Right renal cortex interstitium (tissue), 3 donors: ENCODE measurements at places on chromosomes 3 and 15.

- no peak for DNase-seq
Measured at GRCh38 chr3:134079761-134080160, 50.0 kb upstream of the SLCO2A1 start.

DNA sequence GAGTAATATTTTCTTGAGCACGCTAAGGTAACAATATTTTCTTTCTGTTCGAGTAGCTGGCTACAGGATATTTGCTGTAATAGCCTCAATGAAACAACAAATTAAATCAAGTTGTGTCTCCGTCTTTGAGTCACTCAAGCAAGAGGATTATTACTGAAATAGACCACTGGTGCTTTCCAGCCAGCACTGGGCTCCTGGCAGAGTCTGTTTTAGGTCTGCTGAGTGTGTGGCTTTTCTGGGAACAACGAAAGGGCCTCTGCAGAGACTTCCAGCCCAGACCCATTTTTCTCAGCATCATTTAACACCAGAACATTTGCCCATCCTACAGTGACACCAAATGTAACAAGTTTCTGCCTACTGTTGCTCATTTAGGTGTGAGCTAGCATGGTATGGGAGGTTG is 652.9 kb downstream of the MAGI1 start:
- no peak for DNase-seq

DNA sequence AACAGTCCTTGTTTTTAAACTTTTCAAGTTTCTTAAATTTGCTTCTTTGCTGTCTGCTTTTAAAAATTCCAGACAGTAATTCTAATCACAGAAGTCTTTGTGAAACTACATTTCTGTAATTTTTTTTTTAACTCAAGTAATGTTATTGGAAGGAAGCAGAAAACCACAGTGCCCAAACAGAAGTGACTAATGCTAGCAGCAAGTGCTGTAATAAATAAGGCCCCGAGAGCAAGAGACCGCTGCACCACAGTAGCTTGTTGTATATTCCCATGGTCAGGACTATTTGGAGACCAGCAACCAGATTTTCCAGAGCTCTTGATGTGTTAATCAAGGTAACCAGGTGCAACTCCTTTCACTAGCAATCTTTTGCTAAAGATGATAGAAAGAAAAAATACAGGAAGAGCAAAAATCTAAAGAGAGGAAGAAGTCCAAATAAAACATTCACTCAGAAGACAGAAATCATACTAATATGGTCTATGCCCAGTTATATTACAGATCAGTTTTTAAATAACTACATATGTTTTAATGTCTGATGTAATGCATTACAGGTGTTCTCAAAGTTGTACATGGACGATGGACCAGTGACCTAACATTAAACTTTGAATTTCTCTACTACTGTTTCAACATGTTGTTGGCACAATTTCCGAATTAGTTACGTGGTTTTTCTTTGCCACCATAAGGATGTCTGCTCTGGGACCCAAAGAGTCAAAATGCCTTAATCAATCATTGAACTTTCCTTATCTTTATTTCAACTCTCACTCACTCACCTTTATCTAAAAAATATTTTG is 36.4 kb downstream of the WWTR1 start:
- no peak for DNase-seq

DNA sequence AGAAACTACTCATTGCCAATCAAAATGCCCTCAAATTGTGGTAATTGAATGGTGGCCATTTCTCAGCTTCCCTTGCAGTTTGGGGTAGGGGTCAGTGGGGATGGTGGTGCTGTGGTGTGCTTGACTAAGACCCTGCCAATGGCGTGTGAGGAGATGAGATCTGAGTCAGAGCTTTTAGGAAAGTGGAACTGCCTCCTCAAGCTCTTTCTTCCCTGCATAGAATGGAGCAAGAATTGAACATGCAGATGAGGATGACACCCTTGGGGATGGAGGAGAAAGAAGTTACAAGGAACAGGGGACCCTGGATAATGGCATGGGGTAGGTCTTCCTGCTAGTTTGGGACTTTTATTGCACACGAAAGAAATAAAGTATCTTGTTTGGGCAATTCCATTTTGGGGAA is 188.0 kb downstream of the PEX5L start:
- DNase-seq = no peak

DNA sequence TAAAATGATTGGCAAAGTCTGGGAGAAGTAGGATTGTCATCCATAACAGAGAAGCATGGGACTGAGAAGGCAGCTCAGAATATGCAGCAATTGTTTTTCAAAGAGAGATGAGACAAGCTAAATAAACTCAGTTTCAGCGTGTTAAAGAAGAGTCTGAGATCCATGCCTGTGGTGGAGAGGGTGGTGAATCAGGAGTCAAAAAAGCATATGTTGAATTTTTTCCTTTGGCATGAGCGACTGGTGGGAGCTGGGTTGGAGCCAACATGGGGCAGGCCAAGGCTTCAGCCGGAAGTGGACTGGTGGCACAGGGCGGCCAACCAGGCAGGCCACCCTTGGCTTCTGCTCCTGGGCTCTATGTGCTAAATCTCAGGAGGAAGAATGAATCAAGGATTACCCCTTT is 102.0 kb downstream of the SST start:
- DNase-seq = no peak

DNA sequence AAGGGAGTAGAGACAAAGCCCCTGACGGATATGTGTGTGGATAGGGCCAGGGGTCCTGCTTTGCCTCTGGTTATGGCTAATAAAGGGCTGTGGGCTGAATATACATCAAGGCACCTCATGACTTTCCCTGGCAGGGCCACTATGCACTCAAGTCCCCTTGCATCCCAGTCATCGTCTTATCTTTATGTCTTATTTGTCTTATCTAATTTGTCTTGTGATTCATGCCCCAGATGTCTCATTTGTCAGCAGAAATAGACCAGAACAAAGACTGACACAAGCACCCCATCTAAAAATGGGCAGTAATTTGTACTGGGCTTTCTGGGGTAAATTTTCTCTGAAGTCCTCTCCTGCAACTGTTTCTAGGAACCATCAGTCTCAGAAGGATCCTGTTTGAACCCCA is 68.6 kb downstream of the ITGA11 start:
- no peak for DNase-seq

DNA sequence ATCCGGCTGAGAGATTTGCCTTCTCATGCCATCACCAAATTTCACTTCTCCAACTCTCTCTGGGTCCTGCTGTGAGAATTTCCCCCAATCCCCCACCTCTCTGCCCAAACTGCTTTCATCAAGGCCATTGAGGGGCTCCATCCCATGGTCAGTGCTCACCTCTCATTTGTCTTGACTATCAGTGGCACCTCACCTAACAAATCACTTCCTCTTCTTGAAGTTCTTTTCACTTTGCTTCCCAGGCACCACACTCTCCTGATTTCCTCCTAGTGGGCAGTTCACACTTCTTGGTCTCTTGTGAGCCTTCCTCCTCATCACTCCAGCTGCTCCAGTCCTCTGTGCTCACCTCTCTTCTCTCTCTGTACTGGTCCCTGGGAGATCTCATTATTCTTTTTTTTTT is 169.6 kb downstream of the OPA1 start:
- no peak for DNase-seq

- DNase-seq = no peak
Measured at GRCh38 chr3:12509466-12509865, 25.2 kb downstream of the TSEN2 start.

- DNase-seq = no peak
Measured at GRCh38 chr15:75367406-75367912, 948 bp downstream of the MAN2C1 start.

- no peak for DNase-seq
Measured at GRCh38 chr15:51727141-51727897, 10.1 kb downstream of the LYSMD2 start.

GRCh38 chr3:40581166-40581565 is 56.4 kb downstream of the ZNF621 start:
- DNase-seq = no peak

DNA sequence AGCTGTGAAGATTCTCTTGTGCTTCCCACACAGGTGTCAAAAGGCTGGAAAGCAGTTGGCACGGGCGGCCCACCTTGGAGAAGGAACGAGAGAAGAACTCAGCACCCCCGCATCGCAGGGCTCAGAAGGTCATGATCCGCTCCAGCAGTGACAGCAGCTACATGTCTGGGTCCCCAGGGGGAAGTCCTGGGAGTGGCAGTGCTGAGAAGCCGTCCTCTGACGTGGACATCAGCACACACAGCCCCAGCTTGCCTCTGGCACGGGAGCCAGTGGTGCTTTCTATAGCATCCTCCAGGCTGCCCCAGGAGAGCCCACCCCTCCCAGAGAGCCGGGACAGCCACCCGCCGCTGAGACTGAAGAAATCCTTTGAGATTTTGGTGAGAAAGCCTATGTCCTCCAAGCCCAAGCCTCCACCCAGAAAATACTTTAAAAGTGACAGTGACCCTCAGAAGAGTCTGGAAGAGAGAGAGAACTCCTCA is 31.4 kb downstream of the STARD5 start:
- DNase-seq = no peak

DNA sequence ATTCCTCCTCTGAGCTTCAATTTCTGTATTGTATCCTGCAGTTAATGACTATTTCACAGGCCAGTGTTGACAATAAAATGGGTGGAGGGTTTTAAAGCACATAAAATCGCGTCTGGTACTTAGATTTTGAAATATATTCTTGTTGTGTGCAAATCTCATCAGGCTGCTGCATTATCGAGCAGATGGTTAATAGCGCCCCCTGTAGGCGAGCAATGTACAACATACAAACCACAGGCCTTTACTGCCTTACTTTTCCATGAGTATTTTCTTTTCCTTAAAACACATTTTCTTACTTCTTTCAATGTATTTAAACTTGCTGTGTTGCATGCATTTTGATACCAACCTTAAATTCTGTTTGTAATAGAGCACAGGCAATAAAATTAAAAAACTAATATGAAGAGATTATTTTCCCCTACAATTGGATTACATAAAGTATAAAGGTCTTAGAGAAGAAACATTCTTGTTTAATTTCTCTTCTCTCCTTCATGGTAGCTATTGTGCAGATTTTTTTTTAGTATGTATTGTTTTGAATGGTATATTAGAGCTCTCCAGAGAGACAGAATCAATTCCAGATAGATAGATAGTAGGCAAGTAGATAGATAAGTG is 608.4 kb downstream of the CADM2 start:
- no peak for DNase-seq

- DNase-seq = no peak
Measured at GRCh38 chr3:37922721-37923568, 61.3 kb downstream of the CTDSPL start.

GRCh38 chr15:99749386-99749785 is 16.1 kb upstream of the LYSMD4 start:
- DNase-seq = no peak

- no peak for DNase-seq
Measured at GRCh38 chr15:93932164-93932776, 299.1 kb upstream of the MCTP2 start.

DNA sequence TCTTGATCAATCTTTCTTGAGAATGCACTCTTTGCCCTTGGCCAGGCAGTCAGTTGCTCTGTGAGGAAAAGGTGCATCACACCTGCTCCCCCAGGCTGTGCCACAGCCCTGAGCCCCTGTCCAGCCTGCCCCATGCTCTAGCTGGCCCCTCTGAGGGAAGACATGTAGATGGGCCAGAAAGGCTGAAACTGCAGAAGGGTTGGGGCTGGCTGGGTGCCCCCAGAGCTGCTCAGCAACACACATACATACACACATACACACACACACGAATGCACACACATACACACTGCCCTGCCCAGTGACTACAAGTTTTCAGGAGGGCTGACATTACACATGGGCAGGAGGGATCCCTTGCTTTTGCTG is 16.4 kb downstream of the TBC1D21 start:
- DNase-seq = no peak

DNA sequence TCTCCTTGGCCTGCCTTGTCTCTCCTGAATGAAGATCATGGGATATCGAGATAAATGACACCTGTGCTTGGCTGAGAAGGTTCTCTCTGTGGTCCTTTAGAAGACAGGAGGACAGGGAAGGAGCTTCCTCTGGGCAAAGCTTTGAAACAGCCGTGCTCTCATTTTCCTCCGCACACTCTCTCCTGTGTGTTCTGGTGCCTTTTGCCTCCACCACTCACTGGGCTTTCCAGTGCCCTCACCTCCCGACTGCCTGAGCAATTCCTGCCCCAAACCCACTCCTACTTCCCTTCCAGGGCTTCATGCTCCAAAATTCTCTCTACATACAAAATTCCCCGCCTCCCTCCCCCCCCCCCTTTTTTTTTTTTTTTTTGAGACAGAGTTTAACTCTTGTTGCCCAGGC is 32.3 kb downstream of the UPK1B start:
- DNase-seq = no peak

- peak; percentile 63 for DNase-seq
Measured at GRCh38 chr3:183766745-183767606, 58.4 kb downstream of the MAP6D1 start.

DNA sequence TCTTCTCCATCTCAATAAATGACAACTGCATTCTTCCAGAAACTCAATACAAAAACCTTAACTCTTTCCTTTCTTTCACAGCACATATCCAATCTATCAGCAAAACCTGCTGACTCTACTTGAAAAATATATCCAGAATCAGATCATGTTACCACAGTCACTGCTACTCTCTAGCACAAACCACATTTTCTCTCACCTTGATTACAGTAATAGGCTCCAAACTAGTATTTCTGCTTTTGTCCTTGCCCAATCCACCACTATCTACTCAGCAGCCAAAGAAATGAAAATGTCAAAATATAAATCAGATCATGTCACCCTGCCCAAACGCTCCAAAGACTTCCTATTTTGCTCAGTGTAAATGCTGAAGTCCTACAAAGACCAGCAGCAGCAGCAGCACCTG is 15.2 kb downstream of the TMCC1 start:
- no peak for DNase-seq

DNA sequence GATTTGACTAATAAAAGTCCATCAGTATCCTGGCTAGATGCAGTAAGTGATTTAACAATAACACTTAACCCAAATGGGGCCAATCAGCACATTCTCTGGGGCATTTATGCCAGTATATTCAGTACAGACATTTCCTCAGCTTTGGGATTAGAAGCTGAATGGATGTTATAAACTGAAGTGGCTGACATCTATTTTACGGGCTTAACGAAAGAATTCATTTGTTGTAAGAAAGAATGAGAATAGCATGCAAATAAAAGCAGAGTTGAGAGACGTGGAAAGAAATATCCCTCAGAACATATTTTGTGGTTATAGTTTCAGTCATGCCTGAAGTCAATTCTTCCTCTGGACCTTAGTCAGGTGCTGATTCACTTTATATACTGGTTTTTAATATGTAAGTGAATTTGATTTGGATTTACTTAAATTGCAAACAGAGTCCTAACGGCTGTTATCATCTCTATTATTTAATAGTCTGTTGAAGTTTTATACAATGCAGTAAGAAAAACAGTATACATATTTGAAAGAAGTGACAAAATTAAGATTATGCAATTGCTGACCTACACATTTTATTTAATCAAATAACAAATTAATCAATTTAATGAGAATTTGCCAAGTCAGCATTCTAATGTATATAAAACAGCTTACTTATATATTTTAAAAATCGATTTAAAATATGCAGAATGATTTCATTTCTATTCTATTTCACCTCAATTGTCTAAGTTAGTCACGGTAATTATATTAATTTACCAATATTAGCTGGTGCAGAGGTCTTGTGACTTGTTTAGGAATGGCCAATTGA is 513.9 kb upstream of the CADM2 start:
- no peak for DNase-seq

DNA sequence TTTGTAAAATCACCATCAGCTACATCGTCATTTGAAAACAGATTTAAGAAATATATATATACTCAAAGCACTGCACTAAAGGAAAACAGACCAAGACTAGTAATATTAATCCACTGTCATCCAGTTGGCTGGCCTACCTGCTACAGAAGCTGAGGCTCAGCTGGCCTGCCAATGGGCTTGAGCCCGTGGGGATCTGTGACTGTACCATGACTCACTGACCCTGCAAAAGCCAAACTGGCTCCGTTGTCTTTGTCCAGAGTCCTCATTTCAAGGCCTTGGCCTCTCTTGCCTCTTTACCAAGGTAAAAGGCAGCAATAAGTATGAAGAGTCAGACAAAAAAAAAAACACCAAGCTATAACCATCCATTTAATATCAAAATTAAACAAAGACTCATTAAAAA is 463.5 kb upstream of the RASGRP1 start:
- DNase-seq = no peak
